ENCODE measurements at places on chromosomes 7 and 10.

DNA sequence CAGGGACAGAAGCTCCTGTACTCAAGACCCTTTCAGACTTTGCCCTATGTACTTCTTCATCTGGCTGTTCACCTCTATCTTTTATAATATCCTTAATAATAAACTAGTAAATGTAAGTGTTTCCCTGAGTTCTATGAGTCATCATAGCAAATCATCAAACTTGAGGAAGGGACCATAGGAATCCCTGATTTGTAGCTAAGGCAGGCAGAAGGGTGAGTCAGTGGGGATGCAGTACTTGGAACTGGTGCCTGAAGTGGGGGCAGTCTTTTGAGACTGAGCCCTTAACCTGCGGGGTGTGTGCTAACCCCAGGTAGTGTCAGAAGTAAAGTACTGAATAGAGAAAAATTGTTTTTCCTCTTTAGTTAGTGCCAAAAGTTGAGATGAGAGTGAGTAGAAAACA, 6.2 kb upstream of the TMEM243 start:
- DNase-seq = no peak

DNA sequence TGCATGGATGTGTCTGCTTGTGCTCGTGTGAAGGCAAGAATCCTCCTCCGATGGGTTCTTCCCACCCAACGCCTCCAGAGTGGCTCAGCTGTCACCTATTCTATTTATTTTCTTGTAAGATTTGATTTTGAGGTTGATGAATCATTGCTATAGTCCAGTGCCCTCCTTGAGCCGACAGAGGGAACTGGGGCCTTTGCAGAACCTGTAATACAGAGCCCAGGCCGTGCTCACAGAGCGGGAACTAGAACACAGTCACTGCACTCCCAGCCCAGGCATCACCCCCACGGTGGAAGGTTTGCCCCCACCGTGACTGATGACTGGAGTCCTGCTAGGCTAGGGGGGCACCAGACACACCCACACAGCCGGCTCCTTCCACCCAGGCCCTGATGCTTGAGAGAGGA, 2.0 kb downstream of the RARRES2 start:
- DNase-seq = no peak

- no peak for DNase-seq
Measured at GRCh38 chr10:66811211-66811610, 114.6 kb upstream of the LRRTM3 start.

DNA sequence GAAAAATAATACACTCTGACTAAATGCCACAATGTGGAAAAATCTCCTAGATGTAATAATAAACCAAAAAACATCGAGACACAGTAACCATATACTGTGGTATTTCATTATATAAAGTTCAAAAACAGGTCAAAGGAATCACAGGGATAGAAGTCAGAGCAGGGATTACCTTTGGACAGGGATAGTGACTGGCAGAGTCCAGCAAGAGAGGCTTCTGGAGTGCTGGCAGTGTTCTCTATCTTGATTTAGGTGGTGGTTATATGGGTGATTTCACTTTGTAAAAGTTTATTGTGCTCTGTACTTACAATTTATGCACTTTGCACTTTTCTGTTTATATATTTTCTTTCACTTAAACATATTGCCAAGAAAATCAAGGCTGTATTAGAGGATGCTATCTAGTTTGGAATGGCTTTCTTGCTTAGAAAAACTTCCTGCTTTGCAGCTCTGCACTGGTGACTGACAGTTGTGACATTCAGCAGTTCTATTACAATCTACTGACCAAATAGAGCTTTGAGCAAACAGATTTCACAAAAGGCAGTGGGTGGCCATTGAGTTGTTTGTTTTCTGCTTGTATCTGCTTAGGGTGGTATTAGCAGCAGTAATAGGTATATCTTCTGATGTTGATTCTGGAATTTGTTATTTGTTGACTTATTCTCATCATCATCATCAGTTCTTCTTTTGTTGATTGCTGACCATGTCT, 263.6 kb upstream of the LRGUK start:
- no peak for DNase-seq

GRCh38 chr7:30001998-30002397, 12.4 kb upstream of the SCRN1 start:
- no peak for DNase-seq

DNA sequence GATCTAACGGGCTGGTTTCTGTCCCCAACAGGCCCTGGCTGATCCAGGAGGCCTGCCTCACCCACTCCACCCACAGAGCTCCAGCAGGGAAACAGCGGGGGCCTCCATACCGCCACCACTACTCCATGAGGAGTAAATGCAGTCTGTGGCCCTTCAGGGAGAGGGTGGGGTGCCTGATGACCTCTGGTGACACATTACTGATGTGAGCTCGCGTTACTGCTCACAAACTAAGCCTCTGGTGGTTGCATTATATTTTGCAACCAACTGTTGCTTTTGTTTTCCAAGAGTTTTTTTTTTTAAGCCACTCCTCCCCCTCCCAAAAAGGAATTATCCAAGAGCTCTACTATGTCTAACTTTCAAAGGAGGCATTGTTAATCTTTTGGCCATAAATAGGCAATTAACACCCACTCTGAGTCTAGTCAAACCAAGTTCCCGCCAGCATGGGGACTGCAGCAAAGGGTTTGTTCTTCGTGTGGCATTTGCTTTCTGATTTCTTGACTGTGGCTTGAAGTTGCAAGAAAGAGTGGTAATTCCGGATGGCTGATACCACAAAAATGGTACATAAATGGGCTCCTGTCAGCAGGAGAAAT, 72.6 kb downstream of the FAM53B start:
- no peak for DNase-seq

DNA sequence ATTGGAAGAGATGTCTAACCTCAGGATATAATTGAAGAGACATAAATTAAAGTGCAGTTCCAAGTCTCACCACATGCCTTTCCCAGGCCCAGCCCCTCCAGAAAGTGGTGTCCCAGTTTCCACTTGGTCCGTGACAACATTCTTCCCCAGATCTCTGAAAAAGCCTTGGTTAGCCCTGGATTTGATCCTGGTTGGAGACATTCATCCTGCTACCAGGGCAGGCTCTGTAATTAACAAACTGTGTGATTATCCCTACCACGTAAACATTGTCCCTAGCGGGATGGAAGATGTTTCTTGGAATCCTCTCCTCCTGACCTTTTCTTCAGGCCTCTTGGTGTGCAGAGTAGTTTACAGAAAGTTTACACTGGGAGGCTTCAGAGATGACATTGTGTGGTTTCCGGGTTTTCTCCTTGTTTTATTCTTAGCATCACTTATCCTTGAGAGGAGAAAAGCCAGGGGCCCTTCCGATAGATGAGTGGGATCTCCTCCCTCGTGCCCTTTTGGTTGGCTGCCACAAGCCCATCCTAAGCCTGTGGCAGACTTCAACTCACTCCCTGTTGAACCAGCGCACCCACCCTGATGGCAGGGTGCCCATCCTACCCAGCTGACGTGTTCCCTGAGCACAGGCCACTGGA, 83.8 kb downstream of the COL13A1 start:
- DNase-seq = no peak

GRCh38 chr10:77844713-77845445, 81.7 kb downstream of the DLG5 start:
- no peak for DNase-seq

- DNase-seq = no peak
Measured at GRCh38 chr10:121096617-121097431, 245.7 kb downstream of the WDR11 start.

- no peak for DNase-seq
Measured at GRCh38 chr10:15385552-15386455, 14.7 kb upstream of the FAM171A1 start.

- DNase-seq = no peak
Measured at GRCh38 chr10:16297069-16297468, 139.7 kb upstream of the PTER start.

- DNase-seq = no peak
Measured at GRCh38 chr10:112536663-112537062, 89.6 kb downstream of the VTI1A start.

- no peak for DNase-seq
Measured at GRCh38 chr7:157719008-157719682, 382.3 kb downstream of the DNAJB6 start.

- no peak for DNase-seq
Measured at GRCh38 chr10:76139431-76139830, 708.0 kb downstream of the LRMDA start.

DNA sequence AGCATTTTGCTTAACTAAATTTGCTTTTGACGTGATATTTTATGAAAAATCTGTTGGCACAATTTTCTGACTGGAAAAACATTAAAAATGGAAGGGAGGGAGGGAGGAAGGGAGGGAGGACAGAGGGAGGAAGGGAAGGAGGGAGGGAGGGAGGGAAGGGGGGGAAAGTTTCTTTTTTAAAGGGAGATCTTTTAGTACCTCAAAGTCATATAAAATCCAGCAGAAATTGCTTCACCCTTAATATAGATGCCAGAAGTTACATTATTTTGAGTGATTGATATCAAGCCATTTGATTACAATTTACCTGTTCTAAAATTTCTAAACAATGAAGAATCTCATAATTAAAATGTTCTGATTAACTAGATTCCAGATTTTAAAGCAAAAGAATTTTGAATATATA, 68.9 kb downstream of the CABCOCO1 start:
- DNase-seq = no peak

DNA sequence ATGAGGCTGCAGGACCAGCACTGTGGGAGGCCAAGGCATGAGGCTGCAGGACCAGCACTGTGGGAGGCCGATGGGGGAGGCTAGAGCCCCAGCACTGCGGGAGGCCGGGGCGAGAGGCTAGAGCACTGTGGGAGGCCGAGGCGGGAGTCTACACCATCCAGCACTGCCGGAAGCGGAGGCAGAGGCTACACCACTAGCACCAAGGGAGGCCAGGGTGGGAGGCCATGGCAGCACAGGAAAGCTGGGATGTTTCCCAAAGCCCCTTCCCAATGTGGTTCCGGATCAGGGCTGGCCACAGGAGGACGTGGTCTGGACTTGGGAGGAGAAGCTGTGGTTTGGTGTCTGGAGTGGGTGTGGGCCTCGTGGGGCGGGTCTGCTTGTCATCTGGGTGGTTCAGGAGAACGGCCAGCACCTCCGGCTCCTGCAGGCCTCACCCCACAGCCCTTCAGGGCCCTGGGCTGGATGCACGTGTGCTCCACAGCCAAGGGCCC, 43.6 kb downstream of the PDGFA start:
- DNase-seq = no peak

DNA sequence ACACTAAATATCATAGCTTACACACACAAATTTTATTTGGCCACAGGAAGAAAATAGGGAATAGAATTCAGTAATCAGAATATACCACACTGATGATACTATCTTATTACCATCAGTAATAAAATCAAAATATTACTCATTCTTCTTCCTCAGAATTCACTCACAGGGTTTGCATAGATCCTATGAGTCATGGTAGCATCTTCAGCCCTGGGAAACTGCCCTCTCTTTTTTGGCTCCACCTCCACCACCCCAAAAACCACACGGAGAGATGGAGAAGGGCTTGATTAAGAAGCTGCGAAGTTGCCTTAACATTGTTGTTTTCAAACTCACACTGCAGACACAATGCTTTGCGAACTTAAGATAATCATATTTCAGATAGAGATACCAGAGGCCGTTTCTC, 154.1 kb upstream of the AHR start:
- DNase-seq = no peak

DNA sequence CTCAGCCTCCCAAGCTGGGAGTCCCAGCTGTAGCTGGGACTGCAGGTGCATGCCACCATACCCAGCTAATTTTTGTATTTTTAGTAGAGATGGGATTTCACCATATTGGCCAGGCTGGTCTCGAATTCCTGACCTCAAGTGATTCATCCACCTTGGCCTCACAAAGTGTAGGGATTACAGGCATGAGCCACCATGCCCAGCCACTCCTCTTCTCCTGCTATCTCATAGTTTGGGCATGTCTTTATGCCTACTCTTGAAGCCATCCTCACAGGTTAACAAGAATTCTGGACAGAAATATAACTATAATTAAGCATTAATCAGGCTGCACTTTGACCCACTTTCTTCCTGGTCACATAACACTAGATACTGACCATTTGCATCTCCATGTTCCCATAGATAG, 28.6 kb upstream of the C10orf67 start:
- no peak for DNase-seq

GRCh38 chr10:15112657-15113056, 15.5 kb downstream of the RPP38 start:
- no peak for DNase-seq

- no peak for DNase-seq
Measured at GRCh38 chr10:22437620-22438588, 92.6 kb downstream of the SPAG6 start.

DNA sequence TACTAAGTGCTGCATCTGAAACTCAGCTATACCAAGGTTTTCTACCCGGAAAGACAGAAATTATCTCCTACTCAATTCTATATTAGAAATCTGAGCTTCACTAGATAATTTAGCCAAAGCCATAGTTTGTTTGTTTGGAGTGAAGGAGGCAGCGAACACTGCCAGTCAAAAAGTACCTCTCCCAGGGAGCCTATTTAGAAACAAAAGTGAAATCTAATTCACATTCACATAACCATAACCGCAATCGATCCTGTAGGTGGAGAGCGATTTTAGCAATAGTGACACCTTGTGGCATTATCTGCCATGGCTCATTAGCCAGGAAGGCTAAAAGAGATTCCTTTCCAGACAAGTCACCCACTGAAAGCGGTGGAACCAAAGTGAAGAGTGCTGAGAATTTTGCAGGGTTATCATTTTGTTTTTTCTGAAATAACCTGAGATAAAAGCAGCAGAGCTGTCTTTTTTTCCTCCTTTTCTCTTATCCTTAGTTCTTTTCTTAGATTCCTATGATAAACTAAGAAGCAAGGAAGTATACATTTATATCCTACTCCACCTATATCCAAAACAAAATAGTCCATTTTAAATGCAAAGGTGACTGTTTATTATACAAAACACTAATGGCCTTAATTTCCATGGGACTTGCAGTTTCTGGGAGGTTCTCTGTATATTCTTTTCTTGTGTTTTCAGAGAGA, 83.7 kb upstream of the BET1 start:
- DNase-seq = no peak

DNA sequence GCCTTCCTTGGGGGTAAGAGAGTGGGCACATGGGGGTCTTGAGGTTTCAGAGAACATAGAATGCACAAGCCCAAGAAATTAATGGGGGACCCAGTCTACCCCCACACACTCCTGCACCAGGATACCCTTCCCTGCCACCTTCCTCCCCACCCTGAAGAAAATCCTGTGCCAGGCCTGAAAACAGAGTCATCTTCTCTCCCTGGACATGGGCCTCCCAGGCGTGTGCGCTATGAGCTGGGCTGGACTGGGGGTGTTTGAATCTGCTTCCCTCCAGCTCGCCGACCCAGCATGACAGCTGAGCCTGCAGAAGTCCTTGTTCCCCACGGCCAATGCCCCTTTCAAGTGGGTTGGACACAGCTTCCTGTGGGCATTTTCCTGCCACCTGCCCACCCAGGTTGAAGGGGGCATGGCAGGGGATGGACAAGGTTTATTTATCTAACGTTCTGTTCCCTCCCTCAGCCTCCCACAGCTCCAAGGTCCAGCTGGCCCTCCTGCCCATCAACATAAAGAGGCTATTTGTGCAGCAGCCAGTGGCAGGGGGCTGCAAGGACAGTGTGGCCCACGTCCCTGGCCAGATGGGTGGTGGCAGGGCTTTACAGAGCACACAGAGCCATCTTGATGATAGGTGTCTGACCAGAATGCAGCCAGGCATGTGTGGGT, 141.0 kb downstream of the SH3PXD2A start:
- no peak for DNase-seq

- DNase-seq = no peak
Measured at GRCh38 chr10:13993169-13993568, 337.6 kb downstream of the FRMD4A start.

GRCh38 chr10:124268976-124269375, 149.7 kb downstream of the OAT start:
- DNase-seq = no peak

- no peak for DNase-seq
Measured at GRCh38 chr7:4873071-4873944, 10.2 kb downstream of the RADIL start.

GRCh38 chr10:72259491-72260238, 14.1 kb upstream of the DDIT4 start:
- DNase-seq = no peak
